ENCODE measurements at places on chromosomes 13 and 19. TPM values are rescaled to one million over a fixed set of nuclear protein-coding genes. Genes with fewer than 3 reads are reported as not detected.

The KIR3DL2 gene
- not detected for total RNA-seq

The LILRB3 gene
- not detected for total RNA-seq

The IL12RB1 gene
- total RNA-seq: under 0.01 TPM

The VSIG10L gene
- total RNA-seq: 0.73 TPM

The ZSCAN1 gene
- not detected for total RNA-seq

The MYADM gene
- total RNA-seq: 15.1 TPM

The PRR19 gene
- under 0.01 TPM for total RNA-seq

The ZNF83 gene
- 38.5 TPM for total RNA-seq

The CGB1 gene
- not detected for total RNA-seq

The NXNL1 gene
- total RNA-seq: not detected

The SPACA4 gene
- not detected for total RNA-seq

The SGCG gene
- total RNA-seq: not detected
